Stimulated activated CD8-positive, alpha-beta memory T cell treated with anti-CD3 and anti-CD28 coated beads, Interleukin-7, amount 100 ng/mL, for 24 hours (primary cell): ENCODE measurements at places on chromosomes 5 and 9.

- no peak for DNase-seq
Measured at GRCh38 chr5:57311921-57312735, 138.3 kb downstream of the GPBP1 start.

DNA sequence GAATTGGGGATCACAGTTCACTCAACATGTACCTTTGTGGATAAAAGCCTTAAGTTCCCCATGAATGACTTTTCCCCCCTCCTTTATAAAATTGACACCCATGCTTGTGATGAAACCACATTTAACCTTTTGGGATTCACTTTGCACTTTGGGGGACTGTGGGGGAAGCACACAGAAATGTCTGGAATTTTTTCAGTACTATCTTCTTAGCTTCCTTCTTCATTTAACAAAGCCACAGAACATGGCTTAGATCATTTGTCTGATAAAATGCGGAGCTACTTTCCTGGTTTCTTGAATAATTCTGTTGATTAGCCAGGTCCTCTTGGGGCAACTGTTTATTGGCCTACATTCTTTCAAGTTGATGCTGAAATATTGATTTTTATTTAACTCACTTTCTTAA is 29.9 kb downstream of the TNFSF15 start:
- DNase-seq, result no peak

DNA sequence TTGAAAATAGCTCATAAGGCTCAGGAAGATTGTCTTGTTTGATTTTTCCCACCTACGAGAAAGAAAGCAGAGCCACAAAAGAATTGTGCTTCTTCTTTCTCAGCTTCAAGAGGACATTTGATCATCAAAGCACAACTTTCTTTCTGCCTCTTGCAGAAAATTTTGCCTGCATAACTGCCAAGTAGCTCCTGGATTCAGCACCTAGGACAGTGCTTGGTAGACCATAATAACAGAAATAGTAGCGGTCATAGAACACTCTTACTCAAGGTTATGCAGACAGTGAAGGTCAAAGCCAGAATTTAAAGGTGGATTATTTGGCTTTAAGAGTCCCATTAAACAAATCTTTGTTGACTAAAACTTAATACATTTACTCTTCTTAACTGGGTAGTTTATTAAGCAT is 594.7 kb upstream of the CCNG1 start:
- DNase-seq, result no peak

DNA sequence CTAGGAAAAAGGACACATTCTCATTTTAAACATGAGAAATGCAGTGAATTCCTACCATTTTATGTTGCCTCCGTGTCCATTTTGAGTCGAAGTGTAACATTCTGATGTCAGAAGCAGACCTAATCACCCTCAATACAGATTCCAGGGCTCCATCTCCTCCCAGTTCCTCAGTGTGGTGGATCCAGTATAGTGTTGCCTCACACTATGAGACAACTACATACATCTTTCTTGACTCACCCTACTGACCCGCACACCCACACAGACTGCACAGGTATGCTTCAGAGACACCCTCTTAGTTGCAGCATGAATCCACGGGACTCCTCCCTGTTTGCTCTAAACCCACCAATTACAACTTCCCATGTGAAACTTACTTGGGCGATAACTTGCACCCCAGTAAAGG is 564.9 kb downstream of the SEMA5A start:
- DNase-seq, result no peak

DNA sequence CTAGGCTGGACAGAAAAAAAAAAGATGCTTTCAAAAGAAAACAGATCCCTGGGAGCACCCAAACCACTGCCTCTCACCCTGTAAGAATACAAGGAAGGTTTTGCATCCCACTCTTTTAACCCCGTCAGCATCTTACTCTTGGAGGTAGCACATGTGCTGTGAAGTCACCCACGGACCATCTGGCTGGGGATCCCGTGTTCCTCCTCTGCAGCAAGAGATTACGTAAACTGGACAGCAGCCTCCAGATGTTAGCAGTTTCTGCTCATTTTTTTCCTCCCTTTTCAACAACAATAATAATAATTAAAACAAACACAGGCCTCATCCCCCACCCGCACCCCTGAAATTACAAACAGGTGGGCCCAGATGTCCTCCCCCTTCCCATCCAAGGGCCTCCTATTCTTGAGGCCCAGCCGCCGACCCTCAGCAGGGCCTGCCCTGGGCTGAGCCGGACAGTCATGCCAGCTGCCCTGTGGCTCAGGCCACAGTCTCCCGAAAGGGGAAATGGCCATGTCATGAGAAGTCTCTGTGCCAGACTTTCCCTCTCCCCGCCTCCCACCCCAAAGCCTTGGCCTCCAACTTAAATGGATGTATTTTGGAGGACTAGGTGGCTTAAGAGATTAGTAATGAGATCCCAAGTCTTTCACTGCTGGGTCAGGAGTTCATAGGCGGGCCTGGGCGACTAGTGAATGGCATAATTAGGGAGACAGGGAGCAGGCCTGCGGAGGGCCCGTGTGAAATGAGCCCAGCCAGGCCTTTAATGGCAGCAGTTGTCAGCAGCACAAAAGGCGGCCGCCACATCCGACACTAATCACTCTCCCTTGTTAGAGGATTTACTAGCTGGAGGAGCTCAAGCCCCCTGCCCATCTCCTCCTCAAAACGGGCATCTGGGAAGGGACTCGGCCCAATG is 165.1 kb downstream of the PAPPA start:
- no peak for DNase-seq

GRCh38 chr5:81626524-81626923 is 124.4 kb downstream of the SSBP2 start:
- DNase-seq, result no peak

GRCh38 chr5:134435560-134435959 is 23.9 kb upstream of the CDKN2AIPNL start:
- no peak for DNase-seq

DNA sequence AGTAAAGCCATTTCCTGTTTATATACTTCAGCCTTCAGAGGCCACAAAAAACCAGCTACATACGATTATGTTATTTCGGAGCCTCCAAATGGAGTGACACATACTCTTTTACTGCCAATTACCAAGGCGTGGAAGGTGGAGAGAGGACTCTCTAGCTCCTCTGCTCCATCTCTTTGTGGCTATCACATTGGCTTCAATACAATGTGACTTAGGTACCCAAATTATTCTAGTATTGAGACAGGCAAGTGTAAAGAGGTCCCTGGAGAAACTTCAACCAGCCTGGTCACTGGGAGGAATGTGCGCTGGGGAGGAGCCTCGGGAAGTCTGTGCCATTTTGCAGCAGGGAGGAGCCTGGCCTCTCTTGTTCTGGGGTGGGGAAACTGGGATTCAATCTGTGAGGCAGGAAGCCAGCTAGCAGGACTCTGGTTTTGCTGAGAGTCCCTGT is 85.8 kb upstream of the TAS2R1 start:
- DNase-seq, result no peak

DNA sequence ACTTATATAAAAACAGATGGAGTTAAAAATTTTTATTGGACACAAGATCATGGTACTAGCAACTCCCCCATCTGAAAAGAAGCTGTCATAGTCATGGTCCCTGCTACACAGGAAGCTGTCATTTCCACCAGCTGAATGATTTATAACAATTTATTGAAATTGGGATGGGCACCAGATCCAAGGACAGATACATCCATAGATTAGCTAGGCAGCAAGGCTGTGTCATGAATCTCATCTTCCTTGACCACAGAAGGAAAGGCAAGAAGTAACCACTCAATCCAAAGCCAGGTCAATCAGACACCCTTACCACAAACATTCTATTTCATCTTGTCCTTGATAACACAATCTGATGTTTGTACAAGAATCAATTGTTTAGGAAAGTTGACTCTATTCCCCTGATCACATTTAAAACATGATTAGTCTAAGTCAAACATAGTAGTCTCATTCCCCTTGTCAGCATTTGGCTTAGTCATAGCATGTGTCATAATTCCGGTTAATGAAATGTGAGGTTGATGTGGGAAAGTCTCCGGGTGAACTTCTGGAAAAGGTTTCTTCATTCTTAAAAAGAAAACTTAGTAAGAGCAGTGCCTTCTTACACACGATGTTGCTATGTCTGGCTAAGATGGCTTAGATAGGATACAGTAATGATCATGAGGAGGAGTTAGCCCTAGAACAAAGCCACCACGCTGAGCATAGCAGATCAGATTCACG is 462.6 kb upstream of the PAPPA start:
- DNase-seq, result no peak

DNA sequence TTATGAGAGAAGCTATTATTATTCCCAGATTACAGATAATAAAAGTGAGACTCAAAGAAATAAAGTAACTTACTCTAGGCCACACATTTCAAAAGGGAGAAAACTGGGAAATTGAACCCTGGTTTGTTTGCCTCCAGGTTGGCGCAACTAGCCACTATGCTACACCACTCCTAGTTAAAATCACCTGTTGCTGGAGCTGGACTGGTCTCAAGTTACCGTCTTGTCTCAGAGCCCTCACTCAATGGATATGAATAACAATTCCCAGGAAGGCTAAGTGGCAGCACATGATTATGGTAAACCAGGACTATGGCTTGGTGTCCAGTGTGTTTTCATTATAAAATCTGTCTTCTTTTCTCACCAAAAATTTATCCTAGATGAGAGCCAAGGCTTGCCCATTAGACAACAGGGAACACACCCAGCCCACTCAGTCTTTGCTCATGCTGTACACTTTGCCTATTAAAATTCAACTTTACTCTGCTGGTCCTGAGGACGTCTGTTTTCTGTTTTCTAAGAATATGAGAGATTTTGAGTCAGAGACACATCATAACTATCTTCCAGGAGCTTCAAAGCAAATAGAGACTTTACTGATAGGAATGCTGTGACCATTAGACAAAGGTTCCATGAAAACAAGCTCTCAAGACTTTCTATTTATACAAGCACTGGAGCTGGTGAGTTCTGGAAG is 58.1 kb downstream of the ADRB2 start:
- DNase-seq, result no peak

DNA sequence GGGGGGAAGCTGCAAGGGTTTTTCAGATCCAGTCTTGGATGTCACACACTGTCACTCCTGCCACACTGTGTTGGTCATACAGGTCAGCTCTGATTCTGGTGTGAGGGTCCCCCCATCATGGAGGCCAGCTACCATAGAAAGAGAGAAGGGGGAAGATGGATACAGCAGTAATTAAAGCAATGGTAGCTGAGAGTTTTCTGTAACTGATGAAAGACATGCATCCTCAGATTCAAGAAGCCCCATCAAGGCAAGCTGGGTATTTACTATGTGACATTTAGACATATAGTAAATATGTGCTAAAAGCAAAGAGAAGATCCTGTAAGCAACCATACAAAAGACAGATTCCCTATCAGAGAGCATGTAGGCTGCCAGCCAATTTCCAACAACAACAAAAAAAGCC is 110.9 kb upstream of the COL5A1 start:
- no peak for DNase-seq

DNA sequence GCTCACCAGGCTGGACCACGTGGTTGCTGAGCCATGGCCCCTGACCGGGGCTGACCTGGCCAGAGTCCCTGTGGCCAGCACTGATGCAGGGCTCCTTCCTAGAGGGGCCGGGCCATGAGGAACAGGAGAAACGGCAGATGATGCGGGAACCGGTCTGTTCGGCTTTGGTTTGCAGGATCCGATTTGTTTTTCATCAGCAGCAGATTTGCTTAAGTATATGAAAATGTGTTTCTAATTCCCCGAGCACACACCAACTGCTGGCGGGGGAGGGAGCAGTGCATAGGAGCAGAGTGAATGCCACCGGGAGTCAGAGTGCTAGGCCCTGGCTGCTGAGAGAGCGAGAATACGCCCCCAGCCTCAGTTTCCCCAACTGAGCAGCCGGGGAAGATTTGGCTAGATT is 13.6 kb downstream of the NTNG2 start:
- DNase-seq, result no peak
